ENCODE measurements at places on chromosomes 12 and 14.

- peak; percentile 43 for DNase-seq
Observed at GRCh38 chr12:95626854-95627253, 75.6 kb upstream of the USP44 start.

GRCh38 chr14:38874721-38875120 lies 228.3 kb downstream of the SEC23A start:
- no peak for DNase-seq

DNA sequence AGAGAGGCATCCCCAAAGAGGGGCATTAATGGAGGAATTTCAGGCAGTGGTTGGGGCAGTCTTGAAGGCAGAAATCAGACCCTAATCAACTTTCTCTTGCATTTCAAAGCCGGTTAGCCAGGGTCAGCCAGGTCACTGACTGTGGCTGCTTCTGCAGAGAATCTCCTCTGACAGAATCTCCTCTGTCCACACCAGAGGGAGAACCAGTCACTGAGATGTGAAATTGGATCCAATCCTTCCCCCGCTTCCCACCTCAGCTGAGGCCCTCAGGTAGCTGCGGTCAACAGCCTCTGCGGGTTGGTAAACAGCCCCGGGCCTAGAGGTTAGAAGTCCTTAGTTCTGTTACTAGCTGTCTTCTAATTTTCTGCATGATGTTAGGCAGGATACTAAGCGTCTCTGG lies 39.8 kb upstream of the NUAK1 start:
- no peak for DNase-seq

- DNase-seq = no peak
Observed at GRCh38 chr14:93787465-93788292, 606 bp downstream of the PRIMA1 start.

GRCh38 chr14:61893371-61893940 lies 131.2 kb downstream of the SNAPC1 start:
- DNase-seq = no peak

- DNase-seq = no peak
Observed at GRCh38 chr12:1716215-1716862, 25.5 kb downstream of the ADIPOR2 start.

DNA sequence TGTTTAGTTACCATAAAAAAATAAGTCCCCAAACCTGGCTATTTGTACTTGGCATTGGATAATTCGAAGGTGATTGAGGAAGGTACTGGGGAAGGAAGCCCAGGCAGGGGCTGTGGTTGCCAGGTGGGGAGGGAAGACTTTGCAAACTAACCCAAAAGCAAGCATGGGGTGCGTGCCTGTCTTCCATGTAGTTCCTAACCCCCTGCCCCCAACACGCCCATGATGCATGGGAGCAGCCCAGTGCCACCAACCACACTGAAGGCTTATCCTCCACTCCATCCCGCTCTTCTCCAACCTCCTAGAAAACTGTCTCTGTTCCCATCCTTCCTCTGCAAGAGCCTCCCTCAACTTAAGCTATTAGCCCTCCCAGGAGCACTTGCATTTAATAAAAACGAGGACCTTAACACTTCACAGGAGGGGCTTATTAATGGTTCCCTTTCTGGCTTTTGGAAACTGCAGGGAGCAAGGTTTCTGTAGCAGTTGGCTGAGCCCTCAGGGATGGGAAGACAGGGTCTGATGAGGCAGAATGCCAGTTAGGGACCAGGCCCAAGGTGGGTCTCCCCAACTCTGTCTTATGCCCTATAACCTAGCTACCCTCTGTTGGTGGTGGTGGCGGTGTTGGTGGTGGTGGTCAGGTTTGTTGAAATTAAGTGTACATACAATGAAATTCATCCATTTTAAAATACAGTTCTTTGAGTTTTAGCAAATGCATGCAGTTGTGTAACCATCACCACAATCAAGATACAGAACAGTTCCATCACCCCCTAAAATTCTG lies 96.0 kb downstream of the ZFP36L1 start:
- no peak for DNase-seq

- DNase-seq = no peak
Observed at GRCh38 chr14:74219277-74220205, 19.7 kb upstream of the VSX2 start.

DNA sequence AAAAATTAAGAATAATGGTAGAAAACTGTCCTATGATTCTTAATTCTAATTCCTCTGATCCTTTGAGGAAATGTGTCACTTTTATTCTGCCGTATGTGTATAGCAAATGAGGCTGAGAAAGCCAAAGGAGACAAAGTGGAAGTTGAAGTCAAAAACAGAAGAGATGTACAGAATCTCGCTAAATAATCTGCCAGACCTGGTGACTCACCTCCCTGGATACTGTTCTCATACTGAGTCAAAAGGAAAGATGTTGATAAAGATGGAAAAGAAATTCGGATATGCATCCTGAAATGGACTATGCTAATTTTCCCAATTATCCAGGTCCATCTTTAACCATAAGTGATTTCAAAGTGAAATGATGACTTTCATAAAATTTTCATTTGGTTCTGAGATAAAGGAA lies 92.5 kb downstream of the DUSP6 start:
- no peak for DNase-seq

GRCh38 chr12:131491155-131491554 lies 219.7 kb upstream of the SFSWAP start:
- DNase-seq = no peak

GRCh38 chr12:127257366-127257935 lies 1009.5 kb upstream of the TMEM132C start:
- no peak for DNase-seq

DNA sequence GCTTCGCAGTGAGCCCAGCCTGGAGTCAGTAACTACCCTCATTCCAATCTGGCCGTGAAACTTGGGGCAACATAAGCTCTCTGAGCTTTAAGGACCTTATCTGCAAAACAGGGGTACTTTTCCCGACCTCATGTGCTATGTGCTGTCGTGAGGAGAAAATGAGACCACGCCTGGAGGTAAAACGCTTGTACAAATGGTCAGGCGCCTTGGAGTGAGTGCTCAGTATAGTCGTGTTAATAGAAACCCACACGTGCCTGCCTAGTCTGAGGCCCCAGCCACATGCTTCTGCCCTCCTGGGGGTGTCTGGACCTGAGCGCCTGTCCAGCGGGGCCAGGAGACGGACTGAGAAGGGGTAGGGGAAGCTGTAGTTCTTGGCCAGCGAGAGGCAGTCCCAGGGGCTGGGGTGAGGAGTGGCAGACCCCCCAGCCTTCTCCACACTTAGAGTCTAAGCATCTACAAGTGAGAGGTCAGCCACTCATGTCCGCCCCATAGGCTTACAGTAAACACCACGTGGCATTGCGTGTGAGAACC lies 4.9 kb downstream of the AQP5 start:
- DNase-seq = no peak

DNA sequence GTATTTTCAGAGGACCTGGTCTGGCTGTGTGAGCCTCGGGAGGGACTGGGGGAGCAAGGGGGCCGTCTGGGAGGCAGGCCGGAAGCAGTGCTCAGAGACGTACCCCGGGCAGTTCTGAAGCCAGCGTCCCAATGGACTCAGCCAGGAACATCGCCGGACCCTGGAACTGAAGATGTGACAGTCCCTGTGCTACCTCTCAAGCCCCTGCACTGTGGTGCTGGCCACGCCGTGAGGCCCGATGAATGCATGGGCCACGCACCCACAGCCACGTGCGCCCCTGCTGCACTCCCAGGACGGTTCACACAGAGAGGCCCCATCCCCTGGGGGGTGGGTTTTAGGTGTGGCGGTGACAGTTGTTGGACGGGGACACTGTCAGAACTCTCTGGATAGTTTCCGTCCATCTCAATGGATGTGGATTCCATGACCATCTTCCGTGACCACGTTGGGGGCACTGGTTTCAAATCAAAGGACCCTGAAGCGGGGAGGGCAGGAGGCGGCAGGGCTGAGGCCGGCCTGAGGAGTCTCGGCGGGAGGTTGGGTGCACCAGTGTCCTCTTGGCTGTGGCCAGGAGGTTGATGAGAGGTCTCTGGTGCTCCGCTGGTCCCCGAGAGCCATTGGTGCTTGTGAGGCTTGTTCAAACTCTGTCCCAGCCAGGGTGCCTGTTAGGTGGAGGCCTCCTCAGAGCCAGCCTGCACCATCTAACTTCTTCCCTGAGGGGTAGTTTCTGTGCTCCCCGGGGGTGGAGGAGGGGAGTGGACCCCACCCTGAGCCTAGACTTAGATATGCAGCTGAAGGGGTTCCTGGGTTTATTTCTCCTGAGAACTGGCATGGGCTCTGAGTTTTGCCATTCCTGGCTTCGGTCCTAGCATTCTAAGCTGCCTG lies 36.3 kb upstream of the TSPAN9 start:
- DNase-seq = no peak

DNA sequence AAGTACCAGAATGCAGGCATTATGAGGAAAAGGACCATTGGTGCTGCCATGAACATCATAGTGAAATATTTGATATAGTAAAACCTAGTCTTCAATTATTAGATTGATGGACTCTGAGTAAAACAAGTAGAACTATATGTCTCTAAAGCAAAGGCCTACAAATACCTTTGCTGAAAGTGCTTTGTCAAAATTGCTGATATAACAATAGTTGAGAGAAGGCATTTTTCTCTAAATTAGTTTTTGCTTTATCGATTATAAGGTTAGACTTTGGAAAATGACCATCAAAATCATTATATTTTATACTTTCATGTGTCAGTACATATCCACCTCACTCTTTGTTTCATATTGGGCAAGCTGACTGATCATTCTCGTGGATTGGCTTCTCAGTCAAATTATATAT lies 836.0 kb upstream of the FBXO33 start:
- DNase-seq = no peak

DNA sequence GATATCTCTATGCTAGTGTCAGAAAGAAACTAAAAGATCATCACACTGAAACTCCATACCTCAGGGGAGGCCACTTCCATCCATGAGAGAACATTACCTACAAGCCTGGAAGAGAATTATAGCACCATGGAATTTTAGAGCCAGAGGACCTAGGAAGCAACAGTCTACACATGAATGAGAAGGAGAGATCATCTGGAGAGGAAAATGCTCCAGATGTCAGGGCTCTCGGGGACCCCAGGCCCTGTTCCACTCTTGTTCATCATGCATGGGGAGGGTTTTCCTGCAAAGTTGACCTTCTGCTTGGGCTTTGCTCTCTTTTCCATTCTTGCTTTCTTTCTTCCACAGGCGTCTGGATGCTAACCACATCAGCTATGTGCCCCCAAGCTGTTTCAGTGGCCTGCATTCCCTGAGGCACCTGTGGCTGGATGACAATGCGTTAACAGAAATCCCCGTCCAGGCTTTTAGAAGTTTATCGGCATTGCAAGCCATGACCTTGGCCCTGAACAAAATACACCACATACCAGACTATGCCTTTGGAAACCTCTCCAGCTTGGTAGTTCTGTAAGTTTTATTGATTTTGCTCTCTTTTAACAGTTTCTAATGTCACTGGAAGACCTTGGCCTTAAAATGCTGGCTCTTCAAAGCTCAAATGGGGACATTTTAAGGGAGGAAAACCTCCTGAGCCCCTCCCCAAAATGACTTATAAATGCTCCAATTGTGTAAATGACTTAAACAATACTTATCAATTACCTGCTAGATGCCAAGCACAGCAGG lies 110.7 kb downstream of the ZFC3H1 start:
- no peak for DNase-seq
